ENCODE measurements at places on chromosomes 3 and 15. TPM values are rescaled to one million over a fixed set of nuclear protein-coding genes. Genes with fewer than 3 reads are reported as not detected.

CCDC191 gene
- total RNA-seq, result 2.9 TPM

CHRNA7 gene
- total RNA-seq, result not detected

DNA sequence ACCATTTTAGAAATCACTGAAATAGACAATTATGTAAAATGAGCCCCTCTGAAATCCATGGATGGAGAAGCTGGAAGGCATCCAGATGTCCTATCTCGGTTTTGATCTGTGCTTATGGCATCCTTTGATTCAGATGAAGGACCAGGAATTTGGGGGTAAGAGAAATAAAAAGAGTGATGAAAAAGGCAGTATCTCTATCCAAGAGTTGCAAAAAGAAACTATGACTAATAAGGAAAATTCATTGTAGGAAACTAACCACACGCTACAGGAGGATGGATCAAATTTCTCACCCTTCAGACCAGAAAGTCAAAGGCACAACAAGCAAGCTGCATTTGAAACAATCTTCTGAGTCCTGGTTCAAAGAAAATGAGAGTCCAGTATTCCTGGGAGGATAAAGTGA is 34.8 kb downstream of the SRGAP3 start:
- H3K36me3 ChIP-seq, result no peaks in the 10 kb centered on the region
- H3K27me3 ChIP-seq, result no peaks in the 10 kb centered on the region
- H3K4me3 ChIP-seq, result no peak overlapping the region
- H3K27ac ChIP-seq, result no peak overlapping the region
- peaks cover 12% of the 10 kb centered on the region for H3K4me1 ChIP-seq
- no peak for DNase-seq

GRCh38 chr15:78140292-78140691 is 8.9 kb upstream of the IDH3A start:
- no peak overlapping the region for H3K27ac ChIP-seq
- no peaks in the 10 kb centered on the region for H3K36me3 ChIP-seq
- H3K4me3 ChIP-seq, result no peak overlapping the region
- H3K4me1 ChIP-seq, result no peaks in the 10 kb centered on the region
- no peak for DNase-seq

GRCh38 chr3:12566976-12567375 is 10.1 kb downstream of the MKRN2 start:
- H3K27ac ChIP-seq, result no peak overlapping the region
- peaks cover 13% of the 10 kb centered on the region for H3K4me1 ChIP-seq
- H3K27me3 ChIP-seq, result no peaks in the 10 kb centered on the region
- H3K36me3 ChIP-seq, result peaks cover 50% of the 10 kb centered on the region
- no peak for DNase-seq

DNA sequence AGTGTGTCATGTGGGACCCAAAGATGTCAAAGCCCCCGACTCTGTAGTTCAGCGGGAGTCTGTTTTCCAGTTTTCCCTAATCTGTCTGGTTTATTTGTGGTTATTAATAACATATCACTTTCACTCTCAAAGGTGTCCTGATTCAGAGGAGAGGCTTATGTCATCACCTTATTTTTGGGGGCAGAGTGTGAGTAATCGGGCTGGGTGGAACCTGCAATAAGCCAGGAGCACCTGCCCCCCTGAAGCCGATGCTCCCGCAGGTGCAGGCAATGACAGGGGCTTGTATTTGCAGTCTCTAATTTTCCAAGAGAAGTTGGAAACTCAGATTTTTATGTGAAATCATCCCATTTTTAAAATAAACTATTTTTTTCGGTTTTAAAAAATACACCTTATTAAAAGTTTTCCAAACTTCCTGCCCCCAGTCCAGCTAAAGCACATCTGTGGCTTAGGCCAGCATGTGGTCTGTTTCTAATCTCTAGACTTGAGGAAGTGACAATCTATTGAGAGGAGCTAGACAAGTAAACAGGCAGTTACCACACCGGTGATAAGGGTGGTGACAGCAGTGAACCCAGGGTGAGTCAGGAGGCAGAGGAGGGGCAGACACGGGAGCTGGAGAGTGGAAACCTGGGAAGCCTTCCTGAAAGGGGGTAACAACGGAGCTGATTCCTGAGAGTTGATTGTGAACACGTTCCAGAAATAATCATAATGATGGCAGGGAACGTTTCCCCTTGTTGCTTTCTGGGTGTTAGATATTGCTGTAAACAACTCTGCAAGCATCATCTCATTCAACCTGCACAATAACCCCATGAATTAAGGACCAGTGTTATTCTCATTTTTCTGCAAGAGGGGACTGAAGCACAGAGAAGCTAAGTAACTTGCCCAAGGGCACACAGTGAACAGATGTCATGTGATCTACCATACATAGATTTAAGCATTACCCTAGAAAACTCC is 37.2 kb downstream of the BHLHE40 start:
- DNase-seq, result peak; percentile 52
- H3K4me3 ChIP-seq, result no peak overlapping the region
- peaks cover 3% of the 10 kb centered on the region for H3K36me3 ChIP-seq
- peak overlapping the region; percentile 71 for H3K27ac ChIP-seq

DNA sequence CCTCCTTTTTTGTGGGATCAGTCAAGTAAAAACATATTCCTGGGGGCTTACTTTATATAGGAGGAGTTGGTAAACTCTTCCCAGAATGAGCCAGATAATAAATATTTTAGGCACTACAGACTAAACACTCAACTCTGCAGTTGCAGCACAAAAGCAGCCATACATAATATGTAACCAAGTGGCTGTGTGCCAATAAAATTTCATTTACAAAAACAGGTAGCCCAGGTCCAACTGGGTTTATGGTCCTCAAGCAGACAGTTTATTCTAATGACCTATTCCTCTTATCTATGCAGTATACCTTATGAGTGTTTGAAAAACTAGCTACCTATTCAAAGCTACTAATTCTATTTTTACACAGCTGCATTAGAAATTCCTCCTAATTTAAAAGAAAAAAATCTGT is 61.8 kb downstream of the FAIM start:
- no peaks in the 10 kb centered on the region for H3K4me1 ChIP-seq
- H3K36me3 ChIP-seq, result peaks cover 30% of the 10 kb centered on the region
- no peaks in the 10 kb centered on the region for H3K27me3 ChIP-seq
- DNase-seq, result no peak
- no peak overlapping the region for H3K27ac ChIP-seq

DNA sequence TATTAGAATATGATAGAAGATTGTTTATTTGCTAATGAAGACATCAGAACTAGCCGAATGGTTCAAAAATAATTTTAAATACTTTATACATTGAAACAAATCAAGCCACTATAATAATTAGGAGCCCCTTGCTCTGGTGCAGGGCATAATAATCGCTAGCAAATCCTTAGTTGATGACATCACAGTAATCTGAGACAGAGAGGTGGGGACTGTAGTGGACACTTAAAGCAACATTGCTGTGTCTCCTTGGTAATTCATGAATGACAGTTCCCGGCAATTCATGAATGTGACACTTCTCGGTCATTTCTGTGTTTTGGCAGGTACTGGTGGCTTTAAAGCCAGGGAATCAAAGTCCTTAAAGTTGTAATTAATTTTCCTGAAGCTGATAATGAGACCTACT is 114.3 kb downstream of the PPM1L start:
- H3K27ac ChIP-seq, result no peak overlapping the region
- DNase-seq, result no peak
- H3K36me3 ChIP-seq, result no peaks in the 10 kb centered on the region
- no peak overlapping the region for H3K4me3 ChIP-seq

DNA sequence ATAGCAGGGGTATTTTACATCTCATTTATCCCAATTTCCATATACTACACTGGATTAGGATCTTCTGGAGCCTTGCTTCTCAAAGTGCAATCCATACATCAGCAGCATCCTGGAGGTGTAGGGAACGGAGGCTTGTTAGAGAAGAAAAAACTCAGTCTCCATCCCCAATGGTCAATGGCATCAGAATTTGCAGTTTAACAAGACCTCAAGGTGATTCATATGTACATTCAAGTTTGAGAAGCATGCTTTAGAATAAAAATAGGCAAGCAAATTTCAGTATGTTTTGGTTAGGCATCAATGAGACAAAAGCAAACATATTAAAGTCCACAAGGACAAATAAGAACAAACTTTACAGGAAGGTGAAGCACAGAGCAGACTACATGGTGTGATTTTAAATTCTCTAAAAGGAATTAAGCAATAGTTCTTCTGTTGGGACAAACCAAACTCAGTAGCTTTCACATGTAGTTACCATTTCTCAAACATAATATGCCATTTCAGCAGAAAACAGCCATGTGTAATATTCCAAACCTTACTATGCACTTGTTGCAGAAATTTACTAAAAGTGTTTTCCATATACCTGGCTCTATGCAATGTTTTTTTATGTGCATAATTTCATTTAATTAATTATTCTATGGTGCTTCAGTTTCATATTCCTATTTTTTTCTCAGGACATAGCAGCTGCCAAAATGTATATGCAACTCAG is 360.3 kb upstream of the NECTIN3 start:
- no peaks in the 10 kb centered on the region for H3K36me3 ChIP-seq
- H3K4me3 ChIP-seq, result no peak overlapping the region
- no peak for DNase-seq
- peaks cover 5% of the 10 kb centered on the region for H3K27me3 ChIP-seq

DNA sequence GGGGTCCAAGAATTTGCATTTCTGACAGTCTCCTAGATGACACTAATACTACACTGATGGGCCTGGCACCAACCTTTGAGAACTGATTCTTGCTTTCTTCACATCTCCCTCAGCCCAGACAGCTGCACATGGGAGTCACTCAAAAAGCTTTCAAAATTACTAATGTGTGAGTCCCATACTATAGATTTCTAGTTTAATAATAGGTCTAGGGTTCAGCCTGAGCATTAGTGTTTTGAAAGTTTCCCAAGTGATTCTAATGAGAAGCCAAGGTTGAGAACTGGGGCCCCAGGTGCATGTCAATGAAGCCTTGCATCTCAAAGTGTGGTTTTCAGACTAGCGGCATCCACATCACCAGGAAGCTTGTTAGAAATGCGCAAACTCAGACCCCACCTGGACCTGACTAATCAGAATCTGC is 159.9 kb upstream of the CMC1 start:
- H3K4me1 ChIP-seq, result no peaks in the 10 kb centered on the region
- no peaks in the 10 kb centered on the region for H3K36me3 ChIP-seq
- no peak overlapping the region for H3K27ac ChIP-seq
- no peaks in the 10 kb centered on the region for H3K27me3 ChIP-seq

GRCh38 chr15:41633609-41634008 is 26.6 kb upstream of the MGA start:
- no peaks in the 10 kb centered on the region for H3K27me3 ChIP-seq
- H3K27ac ChIP-seq, result no peak overlapping the region
- H3K36me3 ChIP-seq, result no peaks in the 10 kb centered on the region
- H3K4me3 ChIP-seq, result no peak overlapping the region

GRCh38 chr3:179036226-179036625 is 35.4 kb downstream of the ZMAT3 start:
- H3K4me1 ChIP-seq, result peaks cover 14% of the 10 kb centered on the region
- H3K27me3 ChIP-seq, result no peaks in the 10 kb centered on the region
- no peak for DNase-seq
- H3K36me3 ChIP-seq, result peaks cover 35% of the 10 kb centered on the region
